ENCODE measurements at places on chromosomes 6 and 20.

- DNase-seq, result no peak
Observed at GRCh38 chr20:6439737-6440442, 317.1 kb upstream of the FERMT1 start.

GRCh38 chr6:108661982-108662381 is 101.3 kb downstream of the FOXO3 start:
- no peak for DNase-seq

DNA sequence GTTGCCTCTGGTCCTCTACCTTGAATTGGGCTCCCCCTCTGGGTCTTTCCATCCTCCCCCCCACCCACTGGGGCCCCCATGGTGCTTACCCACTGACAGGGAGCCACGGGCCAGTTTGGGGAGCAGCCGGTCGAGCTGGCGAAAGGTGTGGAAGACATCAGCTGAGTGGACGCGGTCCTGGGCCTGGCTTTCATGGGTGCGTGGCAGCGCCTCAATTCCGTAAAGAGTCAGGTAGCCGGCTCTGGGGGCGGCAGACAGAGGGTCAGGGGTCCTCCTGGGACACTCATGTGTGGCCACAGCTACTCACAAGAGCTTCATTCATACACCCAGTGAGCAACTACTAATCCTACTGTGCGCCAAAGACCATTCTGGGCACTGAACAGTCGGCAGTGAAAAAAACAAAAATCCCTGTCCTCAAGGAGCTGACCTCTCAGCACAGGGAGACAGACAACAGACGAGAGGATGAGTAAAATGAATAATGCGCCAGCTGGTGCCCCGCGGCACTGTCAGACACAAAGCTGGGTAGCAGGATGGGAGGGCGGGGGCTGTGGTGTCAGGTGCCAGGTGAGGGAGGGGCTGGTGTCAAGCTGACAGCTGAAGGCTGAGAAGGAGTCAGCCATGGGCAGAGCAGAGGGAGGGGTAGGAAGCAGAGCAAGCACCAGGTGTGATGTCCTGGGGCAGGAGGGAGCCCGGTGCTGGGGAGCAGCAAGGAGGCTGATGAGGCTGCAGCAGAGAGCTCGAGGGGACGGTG is 28.3 kb downstream of the PTGIS start:
- no peak for DNase-seq

GRCh38 chr6:91697010-91697695 is 1110.3 kb upstream of the MAP3K7 start:
- DNase-seq, result no peak

DNA sequence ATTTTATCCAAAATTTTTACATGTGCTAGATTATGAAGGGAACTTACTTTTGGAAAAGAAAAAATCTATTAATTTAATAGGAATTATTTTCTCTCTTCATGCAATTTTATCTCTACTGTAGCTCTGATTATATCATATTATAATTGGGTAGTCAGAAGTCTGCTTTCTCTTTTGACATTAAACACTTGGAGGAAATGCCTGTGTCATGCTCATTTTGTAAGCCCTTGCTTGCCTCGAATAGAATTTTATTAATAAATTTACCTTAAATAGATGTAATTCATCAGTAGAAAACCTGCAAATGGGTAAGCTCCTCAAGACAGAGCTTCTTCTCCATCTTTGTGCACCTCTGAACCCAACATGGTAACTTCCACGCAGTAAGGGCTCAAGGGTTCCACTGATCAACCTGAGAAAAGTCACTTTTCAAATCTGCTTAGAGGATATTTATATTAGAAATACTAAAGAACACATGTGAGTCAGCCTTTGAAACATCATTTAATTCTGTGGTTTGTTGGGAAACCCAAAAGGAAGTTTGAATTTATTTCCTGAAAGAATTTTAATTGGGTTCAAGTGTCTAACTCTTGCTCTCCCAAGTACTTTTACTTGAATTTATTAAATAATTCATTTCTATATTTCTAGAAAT is 266.0 kb downstream of the ALDH8A1 start:
- no peak for DNase-seq

DNA sequence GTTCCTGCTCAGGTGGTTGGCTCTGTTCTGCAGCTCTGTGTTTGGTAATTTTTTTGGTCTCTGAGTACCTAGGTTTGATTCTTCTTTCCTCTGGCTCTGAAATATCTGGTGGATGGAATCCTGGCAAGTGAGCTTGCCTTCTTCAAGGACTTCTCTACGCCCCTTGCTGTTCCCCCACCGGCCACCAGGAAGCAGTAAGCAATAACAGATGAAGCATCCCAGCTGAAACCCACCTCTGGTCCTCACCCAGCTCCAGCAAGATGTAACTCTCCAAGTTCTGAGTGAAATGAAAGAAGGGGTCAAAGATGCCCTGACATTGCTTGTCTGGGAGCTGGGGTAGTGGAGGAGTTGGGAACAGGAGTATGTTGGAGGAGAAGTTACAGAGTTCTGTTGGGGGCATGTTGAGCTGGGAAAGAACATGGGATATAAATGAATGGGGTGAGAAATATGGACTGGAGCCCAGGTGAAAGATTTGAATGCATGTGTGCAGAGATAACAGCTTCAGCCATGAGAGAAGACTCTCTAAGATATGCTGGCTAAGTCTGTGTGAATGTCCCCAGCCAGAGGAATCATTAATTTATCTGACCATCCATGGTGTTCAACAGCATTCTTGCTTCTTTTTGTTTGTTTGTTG is 51.3 kb upstream of the GLP1R start:
- DNase-seq, result peak; percentile 5

- peak; percentile 38 for DNase-seq
Observed at GRCh38 chr6:105810105-105810921, 275.8 kb upstream of the PRDM1 start.

- DNase-seq, result no peak
Observed at GRCh38 chr6:1136415-1136774, 175.5 kb upstream of the FOXQ1 start.

GRCh38 chr20:41135187-41135887 is 2.0 kb upstream of the PLCG1 start:
- peak; percentile 66 for DNase-seq

GRCh38 chr20:9122571-9122970 is 53.7 kb downstream of the PLCB4 start:
- DNase-seq, result no peak

- DNase-seq, result no peak
Observed at GRCh38 chr6:157964100-157964499, 17.6 kb upstream of the SYNJ2 start.

- DNase-seq, result no peak
Observed at GRCh38 chr20:50322703-50323131, 132.1 kb downstream of the CEBPB start.

DNA sequence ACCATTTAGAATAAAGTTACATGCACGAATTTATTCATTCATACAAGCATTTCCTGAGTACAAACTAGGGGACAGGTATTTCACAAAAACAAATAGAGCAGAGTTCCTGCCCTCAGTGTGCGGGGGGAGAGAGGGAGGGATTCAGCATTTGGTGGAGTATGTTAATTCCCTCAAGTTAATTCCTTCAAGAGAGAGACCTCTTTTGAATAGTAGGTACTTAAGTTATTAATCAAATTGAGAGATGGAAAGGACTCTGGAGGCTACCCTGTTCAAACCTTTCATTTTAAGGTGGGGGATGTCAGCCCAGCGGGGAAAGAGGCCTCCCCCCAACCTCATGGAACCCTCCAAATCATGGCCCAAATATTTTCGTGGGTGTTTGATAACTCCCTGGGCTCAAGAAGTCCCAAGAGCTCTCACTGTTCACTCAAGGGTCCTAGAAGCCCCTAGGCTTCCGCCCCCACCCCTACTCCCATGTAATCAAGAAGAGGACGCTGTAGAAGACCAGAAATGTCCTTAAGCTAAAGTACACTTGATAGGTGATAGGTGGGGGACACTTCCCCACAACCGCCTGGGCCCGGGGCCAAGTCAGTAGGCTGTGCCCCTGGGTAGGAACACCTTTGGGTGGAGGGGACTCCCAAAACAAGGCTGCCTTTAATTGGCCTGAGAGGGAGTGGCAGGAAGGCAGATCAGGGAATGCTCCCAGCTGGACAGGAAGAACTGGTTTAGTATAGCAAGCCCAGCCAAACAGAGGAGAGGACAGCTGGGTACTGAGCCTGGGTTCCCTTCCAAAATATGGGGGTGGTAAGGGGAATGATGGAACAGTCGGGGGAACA is 2.9 kb downstream of the SDC4 start:
- no peak for DNase-seq

DNA sequence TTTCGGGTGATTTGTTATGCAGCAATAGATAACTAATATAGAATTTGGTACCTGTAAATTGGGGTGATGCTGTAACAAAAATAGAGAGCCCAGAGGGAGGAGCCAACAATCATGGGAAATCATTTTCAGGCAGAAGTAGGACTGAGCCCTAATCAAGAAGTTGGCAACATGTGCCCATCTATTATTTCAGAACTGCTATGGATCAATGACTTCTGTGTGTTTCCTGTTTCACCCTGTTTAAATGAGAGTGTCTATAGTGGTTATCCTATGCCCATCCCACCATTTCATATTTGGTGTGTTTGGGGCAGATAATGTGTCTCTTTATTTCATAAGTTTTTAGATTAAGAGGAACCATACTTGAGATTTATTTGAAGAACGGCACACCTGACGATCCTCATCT is 330.8 kb upstream of the CITED2 start:
- DNase-seq, result no peak

GRCh38 chr20:18904192-18904591 is 90.6 kb downstream of the SCP2D1 start:
- DNase-seq, result no peak

DNA sequence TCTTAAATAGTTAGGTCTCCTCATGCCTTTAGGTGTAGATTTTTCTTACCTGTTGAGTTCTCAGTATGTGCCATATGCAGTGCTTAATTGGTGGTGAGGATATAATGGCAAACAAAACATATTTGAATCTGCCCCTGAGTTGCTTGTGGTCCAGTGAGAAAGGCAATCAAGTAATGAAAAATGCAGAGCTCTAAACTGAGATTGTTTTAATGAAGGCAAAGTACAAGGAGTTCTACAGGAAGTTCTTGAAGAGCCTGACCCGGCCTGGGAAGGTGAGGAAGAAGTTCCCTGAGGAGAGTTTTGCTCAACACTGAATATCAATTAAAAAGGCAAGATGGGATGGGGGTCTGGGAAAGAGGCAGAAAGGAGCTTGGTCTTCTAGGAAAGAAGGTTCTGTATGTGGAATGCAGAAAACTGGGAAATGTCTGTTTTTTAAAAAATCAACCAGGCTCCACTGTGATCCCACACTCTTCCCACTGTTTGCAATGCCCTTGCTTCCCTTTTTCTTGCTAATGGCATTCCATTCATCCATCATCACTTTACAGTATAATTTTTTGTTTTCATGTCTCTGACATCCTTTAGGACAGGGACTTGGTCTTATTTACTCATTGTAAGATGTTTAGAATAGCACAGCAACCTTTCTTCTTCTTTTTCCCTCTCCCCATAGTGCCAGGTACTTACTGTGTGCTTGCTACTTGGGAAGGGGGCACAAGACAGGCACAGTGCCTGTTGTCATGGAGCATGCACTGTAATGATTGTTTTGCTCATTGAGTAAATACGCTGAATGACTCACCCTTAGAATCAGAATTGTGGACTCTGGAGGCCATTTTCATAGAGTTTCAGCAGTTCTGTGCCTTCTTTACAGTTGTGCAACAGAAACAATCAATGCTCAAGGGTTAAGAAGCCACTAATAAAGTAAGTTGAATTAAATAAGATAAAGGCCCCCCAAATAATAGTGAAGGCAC is 64.3 kb downstream of the ANKS1A start:
- no peak for DNase-seq

GRCh38 chr6:131781687-131782086 is 26.1 kb upstream of the ENPP1 start:
- DNase-seq, result no peak

- no peak for DNase-seq
Observed at GRCh38 chr20:31494131-31494530, 19.0 kb downstream of the REM1 start.
